CD4-positive, alpha-beta T cell treated with Interleukin-10 for 1 hour (primary cell): ENCODE measurements at places on chromosomes 7 and 10.

DNA sequence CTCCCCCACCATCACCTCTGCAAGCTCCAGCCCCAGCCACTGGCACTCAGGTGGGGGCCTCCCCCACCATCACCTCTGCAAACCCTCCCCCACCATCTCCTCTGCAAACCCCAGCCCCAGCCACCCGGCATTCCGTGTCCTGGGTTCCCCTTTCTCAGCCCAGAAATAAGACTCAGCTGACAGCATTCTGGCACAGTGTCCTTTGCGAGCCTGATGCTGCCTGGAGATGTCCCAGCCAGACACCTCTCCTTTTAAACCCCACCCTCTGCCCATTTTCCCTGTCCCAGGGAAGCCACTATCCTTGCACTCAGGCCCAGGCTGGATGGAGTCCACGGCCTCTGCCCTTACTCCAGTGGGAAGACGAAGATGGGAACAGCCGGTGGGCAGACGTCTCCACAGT, 49.8 kb downstream of the ELFN1 start:
- DNase-seq = no peak

DNA sequence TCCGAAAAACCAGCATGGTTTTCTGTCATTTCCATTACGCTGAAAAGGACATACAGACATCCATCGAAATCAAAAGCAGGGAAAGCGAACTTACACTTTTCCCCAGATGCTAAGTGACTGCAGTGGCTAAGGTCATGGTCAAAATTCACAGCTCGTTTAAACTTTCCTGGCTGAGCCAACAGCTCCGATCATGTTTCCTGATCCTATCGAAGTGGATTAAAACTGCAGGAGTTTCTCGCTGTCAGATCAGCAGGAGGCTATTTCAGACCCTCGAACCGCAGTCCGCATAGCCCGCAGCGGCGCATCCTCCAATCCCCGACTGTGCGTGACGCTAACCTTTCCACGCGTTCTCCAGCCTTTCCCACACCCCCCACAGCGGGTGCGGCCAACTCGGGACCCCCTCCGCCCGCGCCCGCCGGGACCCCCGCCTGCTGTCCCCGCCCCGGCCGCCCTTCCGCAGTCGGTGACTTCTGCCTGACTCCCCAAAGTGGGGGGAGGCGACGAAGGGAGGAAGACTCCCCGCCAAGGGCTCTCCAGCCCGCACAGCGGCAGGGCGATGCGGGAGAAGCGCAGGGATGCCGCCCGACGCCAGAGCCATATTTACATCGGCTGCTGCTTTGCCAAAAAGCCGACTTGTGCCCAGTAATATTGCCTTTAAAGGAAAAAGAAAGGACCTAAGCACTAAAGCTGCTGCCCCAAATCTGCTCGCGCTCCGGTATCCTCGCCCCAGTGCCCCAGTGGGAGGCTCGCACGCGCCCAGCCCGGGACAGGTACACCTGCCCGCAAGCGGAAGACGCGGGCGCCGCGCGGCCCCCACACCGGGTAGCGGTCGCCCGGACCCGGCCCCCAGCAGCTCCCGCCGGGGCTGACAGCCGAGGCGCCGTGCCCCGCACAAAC, 1.2 kb downstream of the PIP4K2A start:
- DNase-seq = peak; percentile 47

DNA sequence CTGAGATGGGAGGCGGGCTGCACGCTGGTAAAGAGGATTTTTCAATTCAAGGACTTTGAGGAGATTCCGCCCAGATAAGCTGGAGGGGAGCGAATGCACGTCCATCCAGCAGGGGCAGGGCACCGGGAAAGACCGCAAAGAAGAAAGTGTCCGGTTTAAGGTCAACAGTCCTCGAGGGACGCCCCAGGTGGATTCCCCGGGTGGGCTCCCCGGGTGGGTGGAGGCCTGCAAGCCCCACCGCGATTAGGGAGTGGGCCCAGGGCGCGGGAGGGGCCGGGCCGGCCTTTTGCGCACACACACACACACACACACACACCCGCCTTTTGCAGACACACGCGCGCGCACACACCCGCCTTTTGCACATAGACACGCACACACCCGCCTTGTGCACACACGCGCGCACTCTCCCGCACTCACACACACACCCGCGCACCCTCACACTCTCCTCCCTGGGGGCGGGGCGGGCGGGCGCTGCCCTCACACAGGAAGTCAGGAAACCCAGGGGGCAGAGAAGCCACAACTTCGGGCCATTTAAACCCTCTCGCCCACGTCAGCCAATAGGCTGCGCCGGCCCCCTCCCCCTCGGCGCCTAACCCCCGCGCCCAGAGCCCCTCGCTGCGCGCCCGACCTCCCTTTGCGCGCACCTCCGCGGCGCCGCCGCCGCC, 615 bp downstream of the ARHGAP12 start:
- peak; percentile 69 for DNase-seq

DNA sequence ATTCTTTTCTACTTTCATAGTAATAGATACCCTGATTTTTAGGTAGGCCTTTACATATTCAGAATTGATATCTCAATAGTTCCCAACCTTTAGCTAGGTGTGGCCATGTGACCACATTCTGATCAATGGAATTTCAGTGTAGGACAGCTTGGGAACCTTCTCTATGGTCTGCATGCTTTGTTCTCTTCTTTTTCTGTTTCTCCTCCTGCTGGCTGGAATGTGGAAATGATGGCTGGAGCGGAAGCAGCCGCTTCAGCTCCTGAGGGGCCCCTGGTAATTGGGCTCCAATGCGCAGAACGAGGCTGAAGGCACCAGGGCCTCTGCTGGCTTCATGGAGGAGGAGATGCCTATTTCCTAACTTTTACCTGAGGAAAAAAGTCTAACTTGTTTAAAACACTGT, 152.6 kb downstream of the ZMYND11 start:
- no peak for DNase-seq

GRCh38 chr10:99807786-99808185, 25.3 kb downstream of the ABCC2 start:
- DNase-seq = no peak

GRCh38 chr7:101691822-101692384, 62.8 kb upstream of the MYL10 start:
- DNase-seq = no peak

DNA sequence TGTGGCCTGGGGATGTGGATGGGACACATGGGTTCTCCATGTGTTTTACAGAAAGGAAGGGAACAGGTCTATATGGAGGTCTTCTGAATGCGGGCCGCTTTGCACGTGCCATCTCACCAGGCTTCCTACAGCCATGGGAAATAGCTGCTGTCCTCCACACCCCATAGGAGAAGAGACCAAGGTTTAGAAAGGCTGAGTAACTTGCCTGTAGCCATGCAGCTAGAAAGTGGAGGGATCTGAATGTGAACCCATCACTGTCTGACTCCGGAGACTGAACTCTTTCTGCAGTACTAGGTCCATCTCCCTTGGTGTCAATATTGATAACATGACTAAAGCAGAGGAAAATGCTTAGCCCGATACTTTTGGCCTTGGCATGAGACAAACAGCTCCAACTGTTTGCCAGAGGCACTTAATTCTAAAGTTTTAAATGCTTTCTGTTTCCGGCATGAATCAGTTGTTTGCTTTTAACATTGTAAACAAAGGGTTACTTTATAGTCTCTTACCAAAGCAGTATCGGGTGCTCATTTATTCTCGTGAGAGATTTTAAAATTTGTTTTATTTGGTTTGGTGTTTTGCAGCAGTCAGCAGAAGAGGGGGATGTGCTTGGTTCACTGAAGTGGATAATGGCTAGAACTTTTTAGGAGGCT, 64.8 kb upstream of the LOXL4 start:
- DNase-seq = no peak
